Testis (tissue), 5 donors: ENCODE measurements at places on chromosomes 1 and 21. TPM values are rescaled to one million over a fixed set of nuclear protein-coding genes. Genes with fewer than 3 reads are reported as not detected.

DNA sequence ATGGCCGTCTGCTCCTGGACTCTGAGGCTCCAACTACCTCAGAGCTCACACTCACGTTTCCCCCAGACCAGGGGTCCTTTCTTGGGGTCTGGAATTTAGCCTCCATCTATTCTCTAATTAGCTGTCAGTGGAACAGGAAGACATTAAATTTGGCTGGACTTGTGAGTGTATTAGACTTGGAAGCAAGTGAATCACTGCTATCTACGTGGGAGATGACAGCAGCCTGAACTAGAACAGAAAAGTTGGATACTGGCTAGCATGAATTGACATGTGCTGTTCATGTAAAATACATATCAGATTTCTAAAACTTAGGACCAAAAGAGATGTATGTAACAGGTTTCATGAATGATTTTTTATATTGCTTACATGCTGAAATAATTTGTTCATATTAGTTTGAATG lies 28.0 kb downstream of the TAF5L start:
- DNase-seq, result no peak

- no peak for DNase-seq
Observed at GRCh38 chr1:37940299-37940947, 6.4 kb downstream of the INPP5B start.

S100A8 gene
- polyA plus RNA-seq, result 20.3 TPM

DNA sequence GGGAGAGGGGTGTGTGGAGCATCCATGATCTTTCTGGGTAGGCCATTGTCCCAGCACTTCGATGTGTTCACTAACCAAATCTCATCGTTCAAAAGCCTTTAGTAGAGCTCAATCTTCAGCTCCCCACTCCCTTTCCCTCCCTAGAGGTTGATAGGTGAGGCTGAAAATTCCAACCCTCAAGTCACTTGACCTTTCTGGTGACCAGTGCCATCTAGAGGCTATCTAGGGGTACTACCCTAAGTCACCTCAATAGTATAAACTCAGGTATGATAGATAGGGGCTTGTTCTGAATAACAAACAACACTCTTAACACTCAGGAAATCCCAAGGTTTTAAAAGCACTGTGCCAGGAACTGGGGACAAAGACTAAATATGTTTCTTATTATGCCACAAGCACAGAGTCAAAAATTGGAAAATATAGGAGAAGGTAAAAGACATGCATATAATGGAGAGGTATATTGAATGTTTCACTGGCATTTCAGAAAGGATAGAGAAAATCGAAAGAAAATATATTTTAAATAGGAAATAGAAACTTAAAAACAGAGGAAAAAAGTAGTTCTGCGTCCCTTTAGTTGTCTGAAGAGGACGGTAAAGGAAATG lies 42.9 kb upstream of the CD53 start:
- no peak for DNase-seq

MAP10 gene
- 1.6 TPM for polyA plus RNA-seq

- DNase-seq, result no peak
Observed at GRCh38 chr1:154696456-154696855, 88.5 kb upstream of the ADAR start.

- no peak for DNase-seq
Observed at GRCh38 chr1:174058624-174059023, 36.5 kb upstream of the RC3H1 start.

DNA sequence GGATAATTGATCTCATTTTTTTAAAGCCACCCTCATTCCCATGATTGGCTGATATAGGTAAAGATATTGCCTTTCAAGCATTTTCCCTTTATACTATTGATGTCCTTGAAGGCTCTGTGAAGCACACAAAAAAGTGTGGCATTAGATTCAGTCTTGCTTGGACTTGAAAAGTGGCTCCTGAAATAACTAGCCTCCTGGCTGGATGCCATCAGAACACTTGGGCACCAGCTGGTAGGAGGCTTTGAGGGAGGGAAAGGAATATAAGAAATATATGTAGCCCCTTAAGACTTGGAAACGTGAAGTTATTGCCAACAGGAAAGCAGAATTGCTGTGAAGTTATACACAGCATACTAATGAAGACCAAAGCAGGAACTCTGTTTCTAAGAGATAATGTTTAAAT lies 14.1 kb downstream of the MTR start:
- no peak for DNase-seq

DNA sequence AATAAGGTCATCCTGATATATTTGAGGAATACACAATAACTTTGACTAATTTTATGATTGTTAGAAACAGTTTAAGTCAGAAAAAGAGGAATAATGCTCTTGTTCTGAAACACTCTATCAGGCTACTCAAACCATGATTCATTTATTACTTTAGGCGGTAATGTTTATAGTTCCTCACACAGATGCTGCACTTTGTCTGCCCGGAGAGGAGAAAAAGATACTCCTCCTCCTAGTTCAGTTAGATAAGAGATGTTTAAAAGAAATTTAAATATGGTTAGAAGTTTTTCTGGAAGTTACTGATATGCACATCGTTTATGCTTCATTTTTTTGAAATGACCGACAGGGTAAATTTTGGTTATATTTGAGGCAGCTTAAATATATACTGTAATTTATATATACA lies 103.0 kb downstream of the ZMYM4 start:
- no peak for DNase-seq

DNA sequence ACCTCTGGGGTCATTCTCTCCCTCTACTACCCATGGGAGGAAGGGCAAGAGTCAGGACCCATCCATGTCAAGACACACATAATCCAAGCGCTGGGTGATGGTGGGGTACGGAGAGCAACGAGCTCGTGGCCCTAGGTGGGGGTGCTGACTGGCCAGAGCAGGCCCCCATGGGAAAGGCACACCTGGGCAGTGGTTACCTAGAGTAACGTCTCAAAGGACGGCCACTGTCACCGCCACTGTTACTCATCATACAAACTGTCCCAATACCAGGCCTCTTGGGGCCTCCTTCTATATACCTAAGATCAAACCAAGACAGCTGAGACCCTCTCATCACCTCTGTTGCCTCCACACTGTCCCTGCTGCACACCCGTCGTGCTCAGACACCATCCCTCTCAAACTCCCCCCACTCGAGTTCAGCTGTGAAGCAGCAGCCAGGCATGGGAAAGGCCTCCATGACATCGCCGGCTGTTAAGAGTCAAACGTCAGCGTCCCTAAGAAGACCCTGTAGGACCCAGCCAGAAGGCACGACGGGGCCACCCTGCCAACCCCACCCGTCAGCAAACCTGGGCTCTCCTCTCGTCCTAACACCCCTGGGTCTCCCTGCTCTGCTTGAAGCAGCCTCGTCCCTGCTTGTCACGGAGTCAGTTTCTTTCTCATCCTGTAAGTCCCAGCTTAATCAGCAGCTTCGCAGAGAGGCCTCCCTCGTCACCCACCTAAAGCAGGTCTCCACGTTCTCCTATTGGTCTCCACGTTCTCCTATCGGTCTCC lies 15.3 kb downstream of the NPHP4 start:
- no peak for DNase-seq

GPX7 gene
- 14.5 TPM for polyA plus RNA-seq

DNA sequence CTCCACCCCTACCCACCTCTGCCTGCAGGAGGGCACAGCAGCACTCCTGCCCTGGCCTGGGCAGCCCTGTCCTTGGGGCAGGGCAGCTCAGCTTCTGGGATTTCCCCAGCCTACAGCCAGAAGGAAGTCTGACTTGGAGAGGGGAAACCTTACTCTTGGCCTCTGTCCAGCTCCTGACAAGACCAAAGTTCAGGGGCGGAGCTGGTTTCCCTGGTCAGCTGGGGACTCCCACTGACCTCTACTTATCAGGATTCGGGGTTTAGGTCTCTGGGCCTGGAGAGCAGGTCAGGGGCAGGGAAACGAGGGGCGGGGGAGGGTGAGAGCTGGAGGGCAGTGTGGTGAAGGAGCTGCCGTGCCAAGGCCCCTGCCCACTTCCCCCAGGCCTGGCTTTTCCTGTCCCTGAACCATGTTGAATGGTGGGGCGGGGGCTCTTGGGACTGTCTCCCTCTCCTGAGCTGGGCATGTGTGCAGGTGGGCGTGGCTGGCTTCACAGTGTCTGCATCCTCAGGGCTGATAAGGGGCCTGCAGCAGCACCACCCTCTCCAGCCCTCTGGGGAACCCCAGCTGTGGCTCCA lies 16.8 kb upstream of the ETV3 start:
- peak; percentile 70 for DNase-seq

- no peak for DNase-seq
Observed at GRCh38 chr1:100649146-100649545, 70.4 kb upstream of the VCAM1 start.

EVA1C gene
- polyA plus RNA-seq, result 47.0 TPM

- no peak for DNase-seq
Observed at GRCh38 chr1:152348447-152348846, 11.4 kb downstream of the FLG2 start.

DNA sequence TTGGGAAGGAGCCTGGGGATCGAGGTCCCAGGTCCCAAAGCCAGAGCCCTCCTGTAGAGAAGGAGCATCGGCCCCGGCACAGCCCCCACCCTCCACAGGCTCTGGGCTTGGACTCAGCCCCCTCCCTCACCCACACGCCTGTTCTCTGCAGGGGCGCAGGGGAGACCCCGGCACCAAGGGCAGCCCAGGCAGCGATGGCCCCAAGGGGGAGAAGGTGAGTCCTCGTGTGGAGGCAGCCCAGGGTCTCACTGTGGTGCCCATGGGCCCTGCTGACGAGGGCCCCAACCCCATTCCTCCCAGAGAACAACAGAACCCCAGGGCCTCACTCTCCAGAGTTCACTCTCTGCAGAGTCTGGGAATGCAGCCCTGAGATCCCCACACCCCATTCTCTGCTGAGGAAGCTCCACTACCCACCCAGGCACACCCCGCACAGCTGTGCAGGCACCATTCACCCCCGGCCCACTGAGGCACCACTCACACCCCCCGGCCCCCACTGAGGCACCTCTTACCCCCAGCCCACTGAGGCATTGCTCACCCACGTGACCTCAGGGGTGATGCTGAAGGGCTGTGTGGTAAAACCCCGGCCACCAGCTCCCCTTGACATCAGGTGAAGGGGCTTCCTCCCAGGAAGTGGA lies 21.8 kb downstream of the COL6A2 start:
- peak; percentile 6 for DNase-seq

- DNase-seq, result no peak
Observed at GRCh38 chr1:221015159-221015790, 136.0 kb downstream of the HLX start.

DNA sequence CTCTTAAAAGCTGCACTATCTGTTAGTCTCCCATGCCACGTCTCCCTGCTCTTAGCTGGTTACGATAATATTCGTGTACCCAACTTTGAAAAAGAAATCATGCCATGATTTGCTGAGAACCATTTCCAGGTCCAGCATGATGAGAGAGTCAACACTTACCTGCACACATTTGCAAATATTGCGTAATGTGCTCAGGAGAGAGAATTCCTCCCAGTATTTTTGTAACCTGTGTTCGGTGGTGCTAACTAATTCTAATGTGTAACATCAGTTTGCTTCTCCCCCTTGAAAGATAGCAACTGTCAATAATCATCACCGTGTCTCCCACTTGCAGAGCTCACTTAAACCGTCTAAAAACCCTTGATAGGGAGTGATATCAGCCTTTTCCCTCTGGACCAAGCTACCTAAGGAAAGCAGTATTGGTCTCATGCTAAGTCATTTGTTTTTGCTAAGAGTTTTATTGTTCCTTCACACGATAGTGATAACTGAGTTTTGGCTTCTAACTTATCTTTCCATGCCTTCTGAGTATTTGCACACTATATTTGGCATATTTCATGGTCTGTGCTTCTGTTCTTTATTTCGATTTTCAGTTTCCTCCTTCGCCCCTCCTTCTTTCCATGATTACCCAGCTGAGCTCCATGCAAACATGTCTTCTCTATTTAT lies 61.1 kb upstream of the IRF2BP2 start:
- DNase-seq, result no peak

- no peak for DNase-seq
Observed at GRCh38 chr1:218503102-218503501, 158.0 kb downstream of the TGFB2 start.

DNA sequence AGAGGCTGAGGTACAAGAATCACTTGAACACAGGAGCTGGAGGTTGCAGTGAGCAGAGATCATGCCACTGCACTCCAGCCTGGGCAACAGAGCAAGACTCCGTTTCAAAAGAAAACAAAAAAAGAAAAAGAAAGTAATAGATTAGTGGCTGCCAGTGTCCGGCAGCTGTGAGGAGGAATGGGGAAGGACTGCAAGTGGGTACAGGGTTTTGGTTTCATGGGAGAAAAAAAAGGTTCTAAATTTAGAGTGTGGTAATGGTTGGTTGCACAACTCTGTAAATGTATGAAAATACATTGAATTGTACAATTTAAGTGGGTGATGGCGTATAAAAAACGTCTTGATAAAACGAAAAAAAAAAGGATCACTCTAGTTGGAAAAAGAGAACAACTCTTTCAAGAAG lies 6.7 kb downstream of the TAF1A start:
- DNase-seq, result no peak

DNA sequence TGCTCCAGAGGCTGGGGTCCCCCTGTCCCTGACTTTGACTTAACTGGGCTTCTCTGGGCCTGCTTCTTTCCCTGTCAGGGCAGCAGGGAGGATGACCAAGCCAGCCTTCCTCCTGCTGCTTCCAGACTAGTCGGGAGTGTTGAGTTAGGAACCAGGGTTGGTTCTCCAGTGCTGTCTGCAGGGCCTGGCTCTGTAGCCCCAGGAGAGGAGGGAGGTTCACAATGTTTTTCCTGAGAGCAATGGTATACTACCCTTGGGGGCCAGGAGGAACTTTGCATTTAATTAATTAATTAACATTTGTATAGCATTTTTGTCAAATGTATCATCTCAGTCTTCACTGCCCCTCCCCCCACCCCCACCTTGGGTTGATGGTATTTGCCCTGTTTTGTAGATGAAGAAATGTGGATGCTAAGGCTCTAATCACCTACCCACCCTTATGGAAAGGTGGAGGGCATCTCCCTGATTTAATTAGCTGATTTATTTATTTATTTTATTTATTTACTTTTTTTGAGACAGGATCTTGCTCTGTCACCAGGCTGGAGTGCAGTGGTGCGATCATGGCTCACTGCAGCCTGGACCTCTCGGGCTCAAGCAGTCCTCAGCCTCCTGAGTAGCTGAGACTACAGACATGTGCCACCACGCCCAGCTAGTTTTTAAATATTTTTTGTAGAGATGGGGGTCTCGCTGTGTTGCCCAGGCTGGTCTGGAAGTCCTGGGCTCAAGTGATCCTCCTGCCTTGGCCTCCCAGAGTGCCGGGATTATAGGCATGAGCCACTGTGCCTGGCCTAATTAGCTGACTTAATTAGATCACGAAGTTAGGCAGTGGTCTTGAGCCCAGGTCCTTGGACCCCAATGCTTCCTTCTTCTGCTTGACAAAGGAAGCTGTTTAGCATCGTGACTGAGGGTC lies 6.6 kb downstream of the H6PD start:
- DNase-seq, result no peak
